ENCODE measurements at places on chromosomes 3 and 15.

GRCh38 chr3:6571448-6571847, 289.5 kb upstream of the GRM7 start:
- no peak for DNase-seq
- H3K27me3 ChIP-seq, result no peaks in the 10 kb centered on the region
- H3K4me3 ChIP-seq, result no peak overlapping the region
- H3K36me3 ChIP-seq, result no peaks in the 10 kb centered on the region
- H3K4me1 ChIP-seq, result no peaks in the 10 kb centered on the region

- peaks cover 33% of the 10 kb centered on the region for H3K4me1 ChIP-seq
- H3K27me3 ChIP-seq, result no peaks in the 10 kb centered on the region
- H3K36me3 ChIP-seq, result no peaks in the 10 kb centered on the region
- peak overlapping the region; percentile 5 for H3K4me3 ChIP-seq
- peak overlapping the region; percentile 71 for H3K27ac ChIP-seq
Observed at GRCh38 chr3:127735767-127736693, 63.3 kb downstream of the ABTB1 start.

DNA sequence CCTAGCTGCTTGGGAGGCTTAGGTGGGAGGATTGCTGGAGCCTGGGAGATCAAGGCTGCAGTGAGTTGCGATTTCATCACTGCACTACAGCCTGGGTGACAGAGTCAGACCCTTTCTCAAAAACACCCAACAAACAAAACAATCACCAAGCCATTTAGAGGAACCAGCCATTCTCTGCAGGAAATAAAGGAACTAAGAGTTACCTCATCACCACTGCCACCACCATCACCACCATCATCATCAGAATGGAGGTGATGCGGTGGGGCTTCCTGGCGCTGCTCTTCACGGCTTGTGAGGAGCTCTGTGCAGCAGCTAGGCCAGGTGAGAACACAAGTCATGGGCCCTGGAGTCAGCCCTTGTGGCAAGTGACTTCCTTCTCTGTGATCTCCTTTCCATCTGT, 37.7 kb upstream of the KLHL25 start:
- DNase-seq, result no peak
- H3K4me1 ChIP-seq, result no peaks in the 10 kb centered on the region
- no peaks in the 10 kb centered on the region for H3K36me3 ChIP-seq

- H3K36me3 ChIP-seq, result no peaks in the 10 kb centered on the region
- no peaks in the 10 kb centered on the region for H3K27me3 ChIP-seq
- no peak overlapping the region for H3K4me3 ChIP-seq
- H3K4me1 ChIP-seq, result no peaks in the 10 kb centered on the region
Observed at GRCh38 chr15:25772500-25772899, 90.6 kb downstream of the ATP10A start.

GRCh38 chr3:24704496-24704895, 209.8 kb upstream of the THRB start:
- H3K4me3 ChIP-seq, result no peak overlapping the region
- no peaks in the 10 kb centered on the region for H3K27me3 ChIP-seq
- no peak for DNase-seq
- H3K36me3 ChIP-seq, result no peaks in the 10 kb centered on the region

GRCh38 chr3:146796078-146796477, 190.9 kb upstream of the PLSCR5 start:
- H3K27ac ChIP-seq, result no peak overlapping the region
- DNase-seq, result no peak
- no peaks in the 10 kb centered on the region for H3K27me3 ChIP-seq
- H3K4me1 ChIP-seq, result no peaks in the 10 kb centered on the region
- H3K4me3 ChIP-seq, result no peak overlapping the region

GRCh38 chr3:36524560-36524959, 144.3 kb downstream of the STAC start:
- no peaks in the 10 kb centered on the region for H3K4me1 ChIP-seq
- H3K4me3 ChIP-seq, result no peak overlapping the region
- H3K27me3 ChIP-seq, result no peaks in the 10 kb centered on the region
- DNase-seq, result no peak
- no peak overlapping the region for H3K27ac ChIP-seq

DNA sequence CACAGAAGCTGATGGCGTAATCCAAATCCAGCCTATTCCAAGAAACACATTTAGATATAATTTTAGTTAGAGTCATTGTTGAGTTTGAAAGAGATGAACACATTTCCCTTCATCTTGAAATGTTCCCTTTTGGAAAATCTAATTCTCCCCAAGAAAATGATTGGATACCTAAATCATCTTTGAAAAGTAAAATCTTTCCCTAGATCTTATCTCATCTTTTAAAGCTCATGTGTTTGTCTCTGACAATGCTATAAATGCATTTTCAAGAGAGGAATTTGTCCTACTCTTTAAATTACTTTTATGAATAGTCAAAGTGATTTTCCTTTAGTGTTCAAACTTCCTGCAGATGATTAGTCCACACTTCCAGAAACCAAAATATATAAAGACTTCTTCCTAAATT, 82.6 kb upstream of the CNTN6 start:
- H3K4me3 ChIP-seq, result no peak overlapping the region
- no peak for DNase-seq
- H3K27ac ChIP-seq, result no peak overlapping the region
- no peaks in the 10 kb centered on the region for H3K4me1 ChIP-seq

- no peaks in the 10 kb centered on the region for H3K36me3 ChIP-seq
- no peaks in the 10 kb centered on the region for H3K27me3 ChIP-seq
- DNase-seq, result no peak
- no peaks in the 10 kb centered on the region for H3K4me1 ChIP-seq
- no peak overlapping the region for H3K27ac ChIP-seq
- no peak overlapping the region for H3K4me3 ChIP-seq
Observed at GRCh38 chr3:149299938-149300801, 33.3 kb downstream of the TM4SF18 start.

DNA sequence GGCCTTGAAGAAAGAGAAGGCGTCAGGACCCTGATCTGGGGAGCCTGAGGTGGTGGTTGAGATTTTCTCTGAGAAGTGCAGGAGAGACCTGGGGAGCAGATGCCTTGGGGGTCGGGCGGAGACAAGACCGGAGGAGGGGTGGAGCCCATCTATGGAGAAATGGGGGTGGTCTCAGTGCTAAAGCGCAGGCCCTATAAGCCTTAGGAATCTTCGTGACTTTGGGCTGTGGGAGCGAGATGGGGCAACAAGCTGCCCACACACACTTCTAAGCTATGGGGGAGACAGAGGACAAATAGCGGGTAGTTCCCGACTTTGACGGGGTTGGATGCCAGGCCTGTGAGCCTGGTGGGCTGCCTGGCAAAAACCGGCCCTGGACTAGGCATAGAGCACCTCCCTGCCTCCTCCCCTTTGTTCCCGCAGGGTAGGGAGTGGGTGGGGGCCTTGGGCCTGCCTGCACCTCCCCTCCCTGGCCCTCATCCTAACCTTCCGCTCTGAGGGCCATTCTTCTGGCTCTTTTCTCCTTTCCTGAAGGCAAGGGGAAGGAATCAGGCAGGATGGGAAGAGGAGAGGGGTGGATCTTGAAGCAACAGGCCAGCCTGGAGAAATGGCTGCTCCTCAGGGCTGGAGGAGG, 880 bp downstream of the NISCH start:
- H3K27ac ChIP-seq, result peak overlapping the region; percentile 92
- no peak overlapping the region for H3K4me3 ChIP-seq
- peaks cover 27% of the 10 kb centered on the region for H3K4me1 ChIP-seq
- peaks cover 18% of the 10 kb centered on the region for H3K36me3 ChIP-seq
- peak; percentile 37 for DNase-seq

GRCh38 chr15:59292442-59293151, 80.1 kb downstream of the MYO1E start:
- H3K36me3 ChIP-seq, result no peaks in the 10 kb centered on the region
- H3K4me3 ChIP-seq, result no peak overlapping the region
- peaks cover 44% of the 10 kb centered on the region for H3K4me1 ChIP-seq
- no peak for DNase-seq

GRCh38 chr3:30696403-30696819, 90.0 kb downstream of the TGFBR2 start:
- H3K36me3 ChIP-seq, result peaks cover 54% of the 10 kb centered on the region
- peaks cover 11% of the 10 kb centered on the region for H3K4me1 ChIP-seq

DNA sequence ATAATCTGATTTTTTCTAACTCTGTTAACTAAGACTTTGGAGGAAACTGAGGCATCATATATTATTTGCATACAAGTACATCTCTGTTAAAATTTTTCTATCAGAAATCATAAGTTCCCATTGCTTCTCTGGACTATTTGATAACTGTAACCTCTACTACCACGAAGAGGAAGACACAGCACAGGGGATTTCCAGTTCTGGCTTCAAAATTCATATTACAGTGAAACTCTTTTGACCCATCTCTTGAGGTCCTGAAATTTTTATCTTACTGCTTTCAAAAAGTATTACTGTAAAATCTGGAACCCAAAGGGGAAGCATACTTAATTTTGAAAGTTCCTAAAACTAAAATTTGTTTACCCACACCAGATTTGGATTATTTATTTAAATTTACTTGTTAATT, 4.2 kb downstream of the PLSCR1 start:
- H3K4me3 ChIP-seq, result no peak overlapping the region
- H3K27me3 ChIP-seq, result no peaks in the 10 kb centered on the region
- peak; percentile 31 for DNase-seq

GRCh38 chr3:168467115-168467714, 371.5 kb upstream of the GOLIM4 start:
- no peak for DNase-seq
- H3K4me1 ChIP-seq, result no peaks in the 10 kb centered on the region
- no peaks in the 10 kb centered on the region for H3K36me3 ChIP-seq
- no peak overlapping the region for H3K27ac ChIP-seq
- H3K4me3 ChIP-seq, result no peak overlapping the region
- no peaks in the 10 kb centered on the region for H3K27me3 ChIP-seq

- H3K27me3 ChIP-seq, result no peaks in the 10 kb centered on the region
- H3K4me3 ChIP-seq, result no peak overlapping the region
- H3K36me3 ChIP-seq, result peaks cover 35% of the 10 kb centered on the region
- DNase-seq, result no peak
- H3K4me1 ChIP-seq, result no peaks in the 10 kb centered on the region
- H3K27ac ChIP-seq, result no peak overlapping the region
Observed at GRCh38 chr3:16402451-16402850, 111.0 kb downstream of the RFTN1 start.

DNA sequence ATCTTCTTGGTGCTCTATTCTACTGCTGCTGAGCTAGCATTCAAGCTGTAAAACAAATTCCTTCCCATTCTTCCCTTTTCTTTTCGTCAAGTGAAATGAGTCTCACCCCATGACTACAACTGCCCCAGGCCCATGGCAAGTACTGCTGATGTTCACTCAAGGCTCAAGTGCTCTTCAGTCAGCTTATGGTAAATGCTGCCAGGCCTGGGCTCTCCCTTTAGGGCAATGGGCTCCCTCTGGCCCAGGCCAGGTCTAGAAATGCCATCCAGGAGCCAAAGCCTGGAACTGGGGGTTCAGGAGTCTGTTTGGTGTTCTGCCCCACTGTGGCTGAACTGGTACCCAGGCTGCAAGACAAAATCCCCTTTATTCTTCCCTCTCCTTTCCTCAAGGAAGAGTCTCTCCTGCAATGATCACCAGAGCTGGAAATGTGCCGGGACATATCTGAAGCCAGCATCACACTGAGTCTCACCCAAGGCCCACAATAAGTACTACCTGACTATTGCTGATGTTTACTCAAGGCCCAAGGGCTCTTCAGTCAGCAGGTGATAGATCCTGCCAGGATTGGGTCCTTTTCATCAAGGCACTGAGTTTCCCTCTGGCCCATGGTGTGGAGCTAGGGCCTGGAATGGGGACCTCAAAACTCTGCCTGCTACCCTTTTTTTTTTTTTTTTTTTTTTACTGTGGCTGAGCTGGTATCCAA, 205.0 kb upstream of the STAC start:
- H3K27me3 ChIP-seq, result no peaks in the 10 kb centered on the region
- H3K4me3 ChIP-seq, result no peak overlapping the region
- H3K36me3 ChIP-seq, result no peaks in the 10 kb centered on the region
- DNase-seq, result no peak
- H3K4me1 ChIP-seq, result no peaks in the 10 kb centered on the region

DNA sequence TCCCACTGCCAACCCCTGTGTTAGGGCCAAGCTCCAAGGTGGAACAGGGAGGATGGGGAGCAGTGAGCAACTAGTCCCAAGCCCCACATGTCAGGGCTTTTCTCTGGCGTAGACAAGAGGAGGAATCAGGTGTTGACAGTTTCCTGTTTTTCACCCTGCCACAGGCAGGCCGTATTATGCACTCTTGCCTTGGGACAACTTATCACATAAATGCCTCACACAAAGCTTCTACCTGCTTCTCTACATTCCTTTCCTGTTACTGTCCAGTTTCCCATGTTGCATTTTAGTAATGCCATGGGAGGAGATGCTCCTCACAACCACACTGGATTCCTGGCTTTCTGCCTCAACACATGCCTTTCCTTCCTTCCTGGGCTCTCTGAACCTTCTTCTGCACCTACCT, 381.2 kb upstream of the ATP11B start:
- no peak for DNase-seq
- no peak overlapping the region for H3K4me3 ChIP-seq
- H3K4me1 ChIP-seq, result no peaks in the 10 kb centered on the region
- no peaks in the 10 kb centered on the region for H3K36me3 ChIP-seq
- H3K27me3 ChIP-seq, result no peaks in the 10 kb centered on the region
- no peak overlapping the region for H3K27ac ChIP-seq

DNA sequence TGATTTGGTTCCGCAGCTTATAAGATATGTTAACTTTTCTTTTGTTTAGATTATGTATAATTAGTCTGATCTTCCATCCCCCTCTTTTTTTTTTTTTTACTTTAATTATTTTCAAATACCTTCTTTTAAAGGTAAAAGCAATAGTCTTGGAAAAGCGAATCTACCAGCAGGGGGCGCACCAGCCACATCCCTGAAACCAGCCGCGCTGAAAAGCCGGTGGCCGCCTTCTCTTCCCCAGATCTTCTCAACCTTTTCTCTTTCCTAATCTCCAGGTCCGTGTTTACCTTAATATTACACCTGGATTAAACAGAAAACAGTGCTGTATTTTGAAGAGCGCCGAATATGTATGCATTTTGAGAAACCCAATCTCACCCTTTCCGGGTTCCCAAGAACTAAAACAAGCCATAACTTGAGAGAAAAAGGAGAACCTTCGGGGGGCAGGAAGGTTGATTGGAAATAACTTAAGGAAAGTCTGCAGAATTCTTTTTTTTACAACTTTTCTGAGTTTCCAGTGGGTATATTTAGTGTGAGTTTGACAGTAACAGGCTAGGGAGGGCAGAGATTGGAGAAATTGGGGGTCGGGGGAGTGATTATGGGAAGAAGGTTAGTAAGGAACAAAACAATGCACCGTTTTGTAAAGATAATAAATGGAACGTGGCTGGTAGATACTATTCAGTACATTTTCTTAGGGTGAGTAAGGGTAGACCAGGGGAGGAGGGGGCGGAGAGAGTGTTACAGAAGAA, 2.0 kb upstream of the SOX2 start:
- DNase-seq, result peak; percentile 74
- H3K36me3 ChIP-seq, result no peaks in the 10 kb centered on the region
- peaks cover 41% of the 10 kb centered on the region for H3K4me1 ChIP-seq
- H3K4me3 ChIP-seq, result no peak overlapping the region
- H3K27ac ChIP-seq, result no peak overlapping the region
